ENCODE measurements at places on chromosomes 16 and 17.
A peak's percentile ranks its signal among the peaks of the same experiment; 100 is the strongest.

DNA sequence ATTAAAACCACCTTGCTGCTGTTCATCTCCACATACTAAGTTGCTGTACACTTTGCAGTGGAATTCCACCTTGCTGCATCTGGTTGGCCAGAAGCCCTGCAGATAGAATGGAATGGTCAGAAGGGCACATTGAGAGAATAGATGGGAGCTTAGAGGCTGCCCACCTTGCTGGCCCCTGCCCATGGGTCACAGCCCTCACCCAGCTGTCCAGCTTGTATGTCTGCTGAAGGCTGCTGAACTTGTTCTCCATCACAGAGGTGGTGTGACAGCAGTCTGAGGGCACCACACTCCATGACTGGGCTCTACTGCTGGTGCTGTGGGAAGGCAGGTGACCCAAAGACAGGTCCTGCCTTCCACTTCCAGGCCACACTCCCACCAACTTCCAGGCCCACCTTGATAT lies 1755.4 kb downstream of the TP53TG3F start:
- DNase-seq, result no peak

DNA sequence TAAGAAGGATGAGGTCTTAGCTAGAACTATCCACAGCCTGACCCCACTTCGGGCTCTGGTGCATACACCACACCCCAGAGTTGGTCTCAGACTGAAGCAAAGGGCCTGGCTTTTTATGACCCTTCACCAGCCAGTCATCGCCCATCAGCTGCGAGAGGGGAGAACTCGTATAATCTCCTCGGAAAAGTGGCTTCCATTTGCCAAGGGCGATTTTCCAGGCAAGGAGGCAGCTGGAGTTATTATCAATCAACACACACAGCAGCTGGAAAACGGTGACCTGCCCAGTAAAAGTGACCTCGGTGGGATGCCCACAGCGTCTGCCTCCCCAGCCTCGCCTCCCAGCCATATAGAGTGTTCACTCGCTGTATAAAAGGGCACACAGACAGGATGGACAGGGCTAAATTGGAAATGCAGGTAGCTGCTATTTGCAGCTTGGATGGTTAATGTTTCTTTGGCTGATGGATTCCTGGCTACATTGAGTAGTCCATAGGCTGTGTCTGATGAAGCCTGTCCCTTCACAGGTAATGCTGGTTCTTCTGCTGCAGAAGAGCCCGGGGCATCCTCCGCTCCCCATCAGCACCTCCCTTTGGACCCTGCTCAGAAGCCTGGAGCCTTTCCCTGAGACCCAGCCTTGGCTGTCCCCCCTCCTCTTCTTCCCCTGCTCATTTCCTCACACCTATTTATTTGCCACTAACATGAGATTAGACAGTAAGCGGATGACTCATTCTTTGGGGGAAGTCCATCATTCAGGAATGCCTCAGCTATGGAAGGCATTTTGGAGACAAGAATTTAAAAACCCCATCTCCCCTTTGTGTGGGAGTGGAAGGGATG lies 45.7 kb downstream of the TMEM186 start:
- no peak for DNase-seq

- DNase-seq, result peak; percentile 46
These were observed 789 bp downstream of the CSNK1D start for GRCh38 chr17:82272495-82273326.

- DNase-seq, result no peak
These were observed 6.0 kb upstream of the CDR2L start for GRCh38 chr17:74981318-74981978.

DNA sequence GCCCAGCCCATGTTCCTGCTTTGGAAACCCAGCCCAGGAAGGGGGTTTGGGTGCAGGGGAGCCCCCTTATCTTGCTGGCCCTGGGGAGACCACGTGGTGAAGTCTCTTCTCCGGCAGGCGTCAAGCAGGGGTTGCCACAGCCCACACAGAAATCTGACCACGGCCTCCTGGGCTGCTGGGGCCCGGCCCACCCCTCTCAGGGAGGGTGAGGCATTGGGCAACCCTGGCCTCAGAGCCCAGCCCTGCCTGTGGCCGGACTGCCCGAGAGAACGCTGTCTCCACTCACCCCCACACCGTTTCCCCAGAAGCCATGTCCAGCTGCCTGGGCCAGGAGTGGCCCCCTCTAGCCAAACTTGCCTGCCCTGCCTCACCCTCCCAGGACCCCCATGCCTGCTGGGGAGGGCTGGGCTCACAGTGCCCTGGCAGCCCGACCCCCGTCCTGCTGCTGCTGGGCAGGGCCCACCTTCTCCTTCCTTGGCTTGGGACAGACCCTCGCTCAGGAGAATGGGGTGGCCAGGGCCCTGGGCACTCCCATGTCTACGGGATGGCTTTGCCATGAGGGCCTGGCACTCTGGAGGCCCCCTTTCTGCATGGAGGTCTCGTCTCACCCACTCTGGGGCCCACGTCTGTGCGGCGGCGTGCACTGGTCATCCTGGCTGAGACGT lies 6.7 kb downstream of the RPUSD1 start:
- no peak for DNase-seq

DNA sequence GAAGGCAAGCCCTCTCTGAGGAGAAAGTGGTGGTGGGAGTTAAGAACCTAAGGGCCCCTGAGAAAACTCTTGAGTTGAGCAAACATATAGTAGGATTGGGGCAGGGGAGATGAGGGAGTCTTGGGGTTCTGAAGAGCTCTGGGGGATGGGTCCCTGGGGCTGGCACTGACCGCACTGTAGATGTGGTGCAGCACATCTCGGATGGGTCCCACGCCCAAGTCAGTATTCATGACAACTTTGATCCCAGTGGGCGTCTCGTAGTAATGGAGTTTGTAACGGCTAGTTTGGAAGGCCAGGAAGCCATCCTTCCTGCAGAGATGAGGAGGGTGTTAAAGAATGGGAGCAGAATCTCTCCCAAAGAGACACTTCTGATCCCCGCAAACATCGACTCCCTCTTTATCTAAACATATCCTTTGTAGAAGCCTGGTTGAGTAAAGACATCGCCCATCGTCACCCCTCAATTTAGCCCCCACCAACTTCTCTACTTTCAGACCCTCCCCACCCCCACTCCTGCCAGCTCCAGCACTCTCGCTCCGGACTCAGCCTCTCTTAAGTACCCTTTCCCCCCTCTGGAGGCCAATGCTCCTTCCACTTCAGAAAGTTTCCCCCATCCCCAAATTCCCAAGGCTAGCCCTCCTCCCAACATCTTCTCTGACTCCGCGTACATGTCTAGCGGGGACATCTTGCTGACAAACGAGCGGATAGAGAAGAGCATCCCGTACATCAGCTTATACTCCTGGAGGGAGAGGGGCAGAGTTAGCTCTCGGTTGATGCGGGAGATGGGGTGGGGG lies 710 bp downstream of the TRAPPC1 start:
- DNase-seq, result no peak

GRCh38 chr17:39187152-39187830 lies 10.2 kb downstream of the CACNB1 start:
- no peak for DNase-seq

GRCh38 chr16:24255456-24256371 lies at the start of gene CACNG3:
TSS of gene CACNG3 (plus strand) at chr16:24256335. CDS start at chr16:24256755, 420 bp downstream.
- no peak for DNase-seq

DNA sequence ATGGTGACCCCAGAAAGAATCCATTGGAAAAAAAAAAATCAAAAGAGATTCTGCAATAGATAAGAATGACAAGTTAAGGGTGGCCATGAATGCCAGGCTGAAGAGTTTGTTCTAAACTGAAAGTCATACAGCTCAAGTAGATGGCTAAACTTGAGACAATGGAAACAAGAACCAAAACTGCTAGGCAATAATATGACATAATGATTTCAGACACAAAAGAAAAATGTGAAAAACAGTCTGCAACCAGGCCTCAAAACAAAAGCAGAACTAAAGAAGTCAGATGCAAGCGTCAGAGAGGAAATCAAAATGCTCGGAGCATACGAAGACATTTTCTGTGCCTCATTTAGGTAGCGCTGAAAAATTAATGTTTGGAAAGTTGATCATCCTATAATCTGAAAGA lies 54.4 kb upstream of the YPEL2 start:
- DNase-seq, result no peak

DNA sequence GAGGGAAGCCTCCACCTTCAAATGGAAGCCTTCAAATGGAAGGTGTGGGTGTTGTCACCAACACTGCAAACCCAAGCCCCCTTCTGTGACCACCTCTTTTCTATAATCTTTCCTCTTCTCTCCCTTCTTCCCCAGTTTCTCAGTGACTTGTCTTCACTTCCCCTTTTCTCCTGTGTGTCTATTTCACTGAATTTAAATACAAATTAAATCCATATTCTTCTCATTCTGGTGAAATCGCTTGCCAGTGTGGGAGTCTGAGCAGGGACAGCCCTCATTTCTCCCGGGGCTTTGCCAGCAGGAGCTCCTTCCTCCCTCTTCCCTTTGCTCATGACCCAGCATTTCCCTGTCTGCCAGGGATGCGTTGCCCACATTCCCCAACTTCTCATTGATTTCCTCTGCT lies 6.4 kb upstream of the ITGAX start:
- no peak for DNase-seq

- no peak for DNase-seq
These were observed 8.5 kb upstream of the RNF222 start for GRCh38 chr17:8406174-8406573.

- DNase-seq, result no peak
These were observed 51.4 kb downstream of the TBC1D16 start for GRCh38 chr17:79984045-79984840.

GRCh38 chr17:55175788-55176427 lies 88.9 kb upstream of the HLF start:
- DNase-seq, result no peak

DNA sequence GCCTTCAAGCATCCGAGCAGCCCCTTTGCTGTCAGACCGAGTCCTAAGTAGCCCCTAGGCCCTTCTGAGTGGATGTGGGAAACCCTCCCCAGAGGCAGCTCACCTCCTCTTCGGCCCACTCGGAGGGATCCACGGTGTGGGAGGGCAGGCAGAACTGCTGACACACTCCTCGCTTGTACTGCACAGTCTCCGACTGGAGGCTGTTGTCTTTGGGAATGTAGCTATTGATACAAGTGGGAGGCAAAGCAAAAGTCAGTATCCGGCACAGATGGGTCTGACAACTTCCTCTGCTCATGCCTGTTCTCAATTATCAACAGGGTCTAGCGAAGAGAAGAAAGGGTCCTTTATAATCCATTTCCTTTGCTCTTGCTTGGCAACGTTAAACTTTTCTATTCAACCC lies 25.9 kb upstream of the FOXJ1 start:
- DNase-seq, result no peak

- no peak for DNase-seq
These were observed 20.6 kb downstream of the ZNF423 start for GRCh38 chr16:49835161-49835777.

- no peak for DNase-seq
These were observed 37.6 kb downstream of the WSCD1 start for GRCh38 chr17:6107791-6108190.

DNA sequence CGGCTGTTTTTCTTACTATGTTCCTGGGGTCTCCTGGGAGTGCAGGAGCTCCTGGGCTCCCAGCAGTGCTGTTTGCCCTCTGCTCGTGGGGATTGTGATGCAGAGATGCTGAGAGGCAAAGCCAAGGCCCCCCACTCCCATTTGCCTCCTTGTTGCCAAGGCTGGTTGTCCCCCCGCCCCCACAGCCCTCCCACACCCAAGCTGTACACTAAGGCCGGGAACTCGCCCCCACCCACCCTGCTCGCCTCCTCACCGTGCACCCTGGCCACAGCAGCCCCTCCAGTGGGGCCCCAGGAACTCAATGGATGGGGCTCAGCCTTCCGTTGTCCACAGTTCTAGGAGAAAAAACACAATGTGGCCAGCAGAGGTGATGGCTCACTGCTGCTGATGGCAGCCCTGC lies 10.2 kb downstream of the NLRC3 start:
- no peak for DNase-seq

GRCh38 chr17:52138350-52138749 lies 20.2 kb downstream of the CA10 start:
- DNase-seq, result no peak

GRCh38 chr17:79790805-79791734 lies 5.8 kb downstream of the CBX8 start:
- no peak for DNase-seq

GRCh38 chr17:63774141-63774968 lies at the start of gene DDX42:
TSS of gene DDX42 (plus strand) at chr17:63774170. CDS start at chr17:63787050, 12,880 bp downstream.
- peak; percentile 91 for DNase-seq

GRCh38 chr17:65703891-65704290 lies 142.4 kb upstream of the AXIN2 start:
- DNase-seq, result no peak

- DNase-seq, result no peak
These were observed 51.5 kb downstream of the TENT4B start for GRCh38 chr16:50204453-50205108.

- no peak for DNase-seq
These were observed 148.7 kb downstream of the GRIN2A start for GRCh38 chr16:10033556-10033955.

DNA sequence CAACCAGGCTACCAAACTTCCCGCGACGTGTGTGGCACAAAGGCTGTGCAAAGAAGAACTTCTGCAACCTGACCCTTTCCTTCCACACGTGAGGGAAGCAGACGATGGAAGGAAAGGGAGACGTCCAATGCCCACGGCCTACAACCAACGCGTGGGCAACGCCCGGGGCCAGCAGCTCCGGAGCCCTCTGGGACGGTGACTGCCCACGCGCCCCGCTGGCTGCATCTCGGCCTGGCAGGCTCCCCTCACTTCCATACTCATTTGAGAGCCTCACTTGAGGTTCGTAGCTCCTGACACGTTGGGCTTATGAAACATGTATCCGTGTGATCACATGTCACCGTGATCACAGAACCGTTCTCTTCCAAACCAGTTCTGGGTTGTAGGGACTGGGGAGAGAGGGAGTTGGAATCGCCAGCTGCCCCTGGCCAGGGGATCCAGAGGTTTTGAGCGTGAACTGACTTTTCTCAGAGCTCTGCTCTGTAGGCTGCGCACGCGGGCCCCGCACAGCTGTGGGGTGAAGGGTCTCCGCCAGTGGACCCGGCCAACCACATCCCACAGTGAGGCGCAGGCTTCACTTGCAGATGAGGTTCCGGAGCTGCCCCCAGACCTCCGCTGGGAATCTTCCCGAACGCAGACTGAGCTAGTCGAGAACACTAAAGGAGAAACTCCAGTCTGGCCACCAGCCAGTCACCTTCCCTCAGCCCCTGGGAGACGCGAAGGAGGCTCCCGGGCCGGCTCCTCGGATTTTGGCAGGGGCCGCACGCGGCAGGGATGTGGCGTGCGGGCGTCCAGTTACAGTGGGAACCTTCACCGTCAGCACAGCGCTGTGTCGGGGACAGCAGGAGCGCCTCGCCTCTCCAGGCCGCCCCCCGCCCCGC lies 1.0 kb downstream of the LMF1 start:
- DNase-seq, result no peak

- no peak for DNase-seq
These were observed 2.6 kb upstream of the EXOSC6 start for GRCh38 chr16:70254180-70254964.

GRCh38 chr17:10144456-10144855 lies 54.0 kb downstream of the GAS7 start:
- DNase-seq, result no peak

- no peak for DNase-seq
These were observed 24.2 kb downstream of the SLC12A3 start for GRCh38 chr16:56889206-56889605.

DNA sequence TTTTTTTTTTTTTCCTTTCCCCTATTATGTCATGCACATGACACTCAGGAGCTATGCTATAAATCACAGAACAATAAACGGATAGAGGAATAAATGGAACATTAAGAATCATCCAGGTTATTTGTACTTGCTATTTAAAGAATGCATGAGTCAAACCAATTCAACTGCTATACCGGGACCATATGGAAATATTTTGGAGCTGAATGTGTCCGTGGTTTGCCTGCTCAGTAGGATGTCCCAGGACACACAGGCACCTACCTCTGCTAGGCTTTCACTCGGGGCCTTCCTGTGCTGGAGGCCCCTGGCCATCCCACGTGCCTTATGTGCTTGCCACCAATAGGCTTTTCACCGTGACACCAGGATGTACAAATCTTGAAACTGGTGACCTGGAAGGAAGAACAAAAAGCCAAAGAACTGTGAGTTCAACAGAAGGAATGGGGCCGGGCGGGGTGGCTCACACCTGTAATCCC lies 15.3 kb upstream of the SEC14L1 start:
- no peak for DNase-seq
